ENCODE measurements at places on chromosomes 11 and 22. TPM values are rescaled to one million over a fixed set of nuclear protein-coding genes. Genes with fewer than 3 reads are reported as not detected.
A peak's percentile ranks its signal among the peaks of the same experiment; 100 is the strongest.

Gene TBX1
- 42.6 TPM for total RNA-seq

Gene CDC42BPG
- total RNA-seq = 0.62 TPM

GRCh38 chr11:61034111-61034510 is 62.6 kb downstream of the CD6 start:
- DNase-seq = no peak

GRCh38 chr11:108975026-108975425 is 310.2 kb downstream of the DDX10 start:
- no peak for DNase-seq

Gene OR56A1
- 0.05 TPM for total RNA-seq

GRCh38 chr22:21764038-21764804 is 28.6 kb upstream of the YPEL1 start:
- DNase-seq = no peak

- DNase-seq = peak; percentile 75
Observed at GRCh38 chr11:76680518-76681425, 10.2 kb upstream of the LRRC32 start.

GRCh38 chr11:92357344-92357743 is 132.7 kb downstream of the FAT3 start:
- no peak for DNase-seq

DNA sequence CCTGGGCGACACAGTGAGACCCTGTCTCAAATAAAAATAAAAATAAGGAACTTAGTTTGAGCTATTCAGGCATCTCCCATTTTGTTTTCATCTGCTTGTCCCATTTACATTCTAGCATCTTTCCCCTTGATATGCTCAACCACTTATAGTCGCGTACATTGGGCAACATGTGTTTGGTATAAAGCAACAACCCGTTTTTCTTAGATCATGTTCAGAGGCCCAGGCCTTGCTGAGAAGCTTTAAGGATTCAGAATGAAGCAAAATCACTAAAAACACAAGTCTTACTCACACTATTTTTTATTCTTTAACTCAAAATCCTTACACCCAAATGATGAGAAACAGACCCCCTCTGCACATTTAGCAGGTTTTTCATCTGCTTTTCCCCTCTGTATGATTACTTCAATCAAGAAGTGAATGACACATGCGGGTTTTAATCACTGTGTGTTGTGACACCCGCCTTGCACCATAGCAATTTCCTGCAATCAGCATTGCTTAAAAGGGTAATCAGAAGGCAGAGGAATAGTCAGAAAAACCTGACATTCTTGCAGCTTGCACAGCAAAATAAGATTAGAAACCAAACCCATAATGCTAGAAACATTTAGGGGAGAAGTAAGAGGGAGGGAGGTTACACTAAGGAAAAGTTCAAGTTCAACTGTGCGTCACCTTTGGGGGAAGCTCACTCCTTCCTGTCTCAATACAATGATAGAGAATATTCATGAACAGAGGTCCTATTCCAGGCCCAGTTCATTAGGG is 25.9 kb downstream of the ALG9 start:
- no peak for DNase-seq

DNA sequence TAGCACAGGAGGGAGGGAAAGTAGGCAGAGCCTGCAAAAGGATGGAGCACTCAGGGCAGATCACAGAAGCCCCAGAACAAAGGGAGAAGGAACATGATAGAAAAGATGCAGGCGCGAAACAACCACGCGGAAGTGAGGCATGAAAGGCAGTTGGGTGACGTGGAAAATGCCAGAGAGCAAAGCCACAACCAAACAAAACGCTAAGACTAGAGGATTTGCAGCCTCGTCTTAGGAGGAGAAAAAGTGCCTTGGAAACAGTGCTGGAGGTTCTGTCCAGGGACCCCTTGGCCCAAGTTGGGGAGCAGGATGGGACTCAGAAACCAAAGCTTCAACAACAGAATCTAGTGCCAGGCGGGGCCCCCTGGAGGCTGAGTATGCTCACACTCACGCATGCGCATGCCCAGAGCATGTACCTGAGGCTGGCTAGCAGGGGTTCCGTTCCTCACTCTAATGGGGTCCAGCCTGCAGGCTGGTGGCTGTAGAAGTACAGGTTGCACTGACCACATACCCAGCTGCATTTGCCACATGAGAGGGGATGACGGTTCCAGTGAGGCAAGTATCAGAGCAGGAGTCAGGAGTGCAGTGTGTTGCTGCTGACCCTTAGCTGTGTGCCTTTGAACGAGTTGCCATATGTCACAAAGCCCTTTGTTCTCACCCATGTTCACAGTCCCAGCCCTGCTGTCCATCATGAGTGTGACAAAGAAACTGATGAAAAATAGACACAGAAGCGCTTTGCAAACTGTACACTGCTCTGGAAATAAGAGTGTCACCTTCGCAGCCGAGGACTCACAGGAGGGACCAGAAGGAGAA is 568.6 kb upstream of the CADM1 start:
- DNase-seq = no peak

DNA sequence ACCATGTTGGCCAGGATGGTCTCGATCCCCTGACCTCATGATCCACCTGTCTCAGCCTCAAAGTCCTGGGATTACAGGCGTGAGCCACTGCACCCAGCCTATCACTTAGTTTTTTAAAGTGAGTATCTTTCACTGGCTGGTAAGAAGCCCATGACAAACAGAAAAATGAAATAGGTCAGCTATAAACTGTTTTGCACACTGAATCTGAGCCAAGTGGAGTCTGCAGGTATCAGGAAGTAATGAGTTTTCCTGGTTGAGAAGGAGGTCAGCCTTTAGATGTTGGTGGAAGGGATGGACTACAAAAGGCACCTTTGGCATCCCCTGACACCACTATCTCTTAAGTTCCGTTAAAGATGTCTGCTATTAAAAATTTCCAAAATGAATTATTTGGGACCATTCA is 345.1 kb downstream of the AASDHPPT start:
- DNase-seq = no peak

DNA sequence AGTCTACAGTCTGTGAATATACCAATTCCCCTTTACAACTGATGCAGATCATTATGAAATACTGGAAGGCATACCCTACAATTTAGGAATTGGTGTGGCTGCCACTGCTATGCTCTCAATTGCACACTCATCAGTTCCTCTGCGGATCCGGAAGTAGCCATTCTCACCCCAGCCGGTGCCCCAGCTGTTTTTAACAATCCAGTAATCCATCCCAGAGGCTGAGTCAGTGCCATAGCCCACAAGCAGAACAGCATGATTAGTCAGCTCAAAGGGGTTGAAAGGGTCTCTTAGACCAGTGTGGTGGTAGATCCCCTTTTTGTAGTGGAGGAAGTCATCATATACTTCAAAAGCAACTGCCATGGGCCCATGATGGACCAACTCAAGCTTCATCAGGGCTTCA is 43.6 kb downstream of the CTSC start:
- peak; percentile 77 for DNase-seq

DNA sequence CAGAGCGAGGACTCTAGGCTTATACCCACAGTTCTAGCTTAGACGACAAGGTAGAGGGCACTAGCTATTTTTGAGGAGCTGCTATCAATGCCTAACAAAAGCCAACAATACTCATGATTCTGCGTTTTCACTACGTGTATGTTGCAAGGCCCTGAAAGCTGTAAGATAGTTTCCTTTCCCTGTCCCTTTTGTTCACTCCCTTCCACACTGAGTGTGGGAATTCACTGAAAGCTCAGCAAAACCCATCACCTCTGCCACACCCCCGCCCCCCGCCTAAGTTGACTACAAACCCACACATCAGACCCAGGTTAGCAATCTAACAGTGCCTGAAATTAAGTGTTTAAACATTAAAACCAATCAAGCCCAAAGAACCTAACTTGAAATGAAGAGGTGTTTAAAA is 6.2 kb upstream of the LDLRAD3 start:
- DNase-seq = no peak

DNA sequence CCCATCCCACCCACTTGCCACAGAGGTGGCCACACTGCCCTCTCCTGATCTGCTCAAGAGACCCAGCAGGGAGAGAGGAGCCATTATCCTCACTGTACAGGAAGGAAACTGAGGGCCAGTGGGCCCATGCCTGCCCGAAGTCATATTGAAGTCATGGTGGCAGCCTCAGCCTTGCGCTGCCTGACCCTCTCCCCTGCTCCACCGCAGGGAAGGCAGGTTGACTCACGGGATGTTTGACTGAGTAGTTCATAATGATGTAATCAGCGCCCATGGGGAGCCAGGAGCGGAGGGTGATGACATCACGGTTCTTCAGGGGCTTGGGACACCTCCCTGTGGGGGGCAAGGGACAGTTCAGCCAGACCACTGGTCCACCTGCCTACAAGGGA is 6.1 kb upstream of the ARAP1 start:
- no peak for DNase-seq

GRCh38 chr11:66719111-66719872 is 9.7 kb downstream of the SPTBN2 start:
- no peak for DNase-seq

GRCh38 chr11:123238297-123238696 is 43.2 kb upstream of the CLMP start:
- peak; percentile 51 for DNase-seq

GRCh38 chr22:19822301-19823117 is 32.2 kb downstream of the GNB1L start:
- DNase-seq = peak; percentile 27

DNA sequence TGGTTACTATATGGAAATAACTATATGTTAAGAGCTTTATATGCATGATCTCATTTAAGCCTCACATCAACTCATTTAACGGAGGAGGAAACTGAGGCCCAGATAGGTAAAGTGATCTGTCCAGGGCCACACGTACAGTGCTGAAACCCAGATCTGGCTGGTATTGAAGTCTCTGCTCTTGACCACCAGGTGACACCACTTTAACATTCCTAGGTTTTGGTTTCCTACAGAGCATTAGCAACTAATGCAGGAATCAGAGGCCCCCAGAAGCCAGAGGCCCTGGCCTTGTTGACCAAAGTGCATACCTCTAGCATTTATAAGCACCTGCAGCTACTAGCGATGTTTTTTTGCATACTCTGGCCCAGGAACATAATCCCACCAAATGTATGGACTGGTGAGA is 12.9 kb upstream of the LIMK2 start:
- no peak for DNase-seq

GRCh38 chr11:40175980-40176379 is 1283.5 kb downstream of the LRRC4C start:
- DNase-seq = no peak

GRCh38 chr11:15159085-15159484 is 44.4 kb downstream of the INSC start:
- peak; percentile 25 for DNase-seq

DNA sequence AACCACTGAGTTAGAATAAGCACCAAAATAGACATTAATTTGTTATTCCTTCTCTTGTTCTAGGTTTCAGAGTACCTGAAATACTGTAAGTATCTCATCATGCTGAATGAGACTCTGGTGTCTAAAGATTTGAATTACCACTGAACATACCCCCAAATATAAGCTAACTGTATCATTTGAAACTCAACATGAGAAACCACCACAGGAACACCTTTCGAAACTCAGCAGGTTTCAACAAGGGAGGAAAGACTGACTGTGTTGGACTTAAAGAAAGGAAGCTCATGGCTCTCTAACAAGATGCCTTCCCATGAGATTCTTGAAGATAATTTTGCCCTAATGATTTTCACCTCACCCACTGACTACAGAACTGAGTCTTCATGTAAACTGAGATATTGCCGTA is 37.0 kb downstream of the PRCP start:
- no peak for DNase-seq

- DNase-seq = no peak
Observed at GRCh38 chr22:47571616-47572015, 809.2 kb downstream of the TBC1D22A start.

DNA sequence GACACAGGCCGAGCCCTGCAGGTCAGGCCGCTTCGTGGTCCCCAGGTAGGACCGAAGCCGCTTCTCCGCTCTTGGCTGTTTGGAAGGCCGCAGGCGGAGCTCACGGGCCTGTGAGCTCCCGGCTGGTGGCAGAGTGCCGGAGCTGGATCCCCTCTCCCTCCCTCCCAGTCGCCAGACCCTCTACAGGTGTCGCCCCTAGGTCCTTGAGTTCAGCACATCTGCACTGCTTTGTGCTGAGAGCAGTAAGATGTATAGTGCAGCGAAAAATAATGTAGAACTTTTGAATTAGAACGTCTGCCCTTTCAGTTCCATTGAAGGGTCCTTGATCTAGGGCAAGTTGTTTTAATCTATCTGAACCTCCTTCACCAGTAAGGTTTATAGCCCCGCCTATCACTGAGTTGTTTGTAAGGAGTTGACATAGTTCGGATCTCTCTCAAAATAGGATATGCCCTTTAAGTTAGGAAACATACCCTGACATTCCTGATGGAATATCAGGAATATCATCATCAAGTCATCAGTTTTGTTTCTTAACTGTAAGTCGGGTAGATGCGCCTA is 419 bp downstream of the ANKRD49 start:
- DNase-seq = no peak

DNA sequence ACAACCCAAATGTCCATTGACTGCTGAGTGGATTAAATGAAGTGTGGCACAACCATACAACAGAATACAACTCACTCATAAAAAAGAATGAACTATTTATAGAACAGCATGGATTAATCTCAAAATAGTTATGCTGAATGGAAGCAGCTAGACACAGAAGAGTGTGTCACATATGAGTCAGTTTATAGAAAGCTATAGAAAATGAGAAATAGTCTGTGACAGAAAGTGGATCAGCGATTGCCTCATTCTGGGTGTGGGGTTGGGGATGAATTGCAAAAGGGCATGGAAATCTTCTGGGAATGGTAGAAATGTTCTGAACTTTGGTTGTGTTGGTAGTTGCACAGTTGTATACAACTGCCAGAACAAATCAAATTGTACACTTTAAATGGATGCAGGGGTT is 37.4 kb downstream of the PRR5L start:
- DNase-seq = no peak

Gene TPBGL
- total RNA-seq = not detected

- no peak for DNase-seq
Observed at GRCh38 chr11:113926273-113927197, 21.9 kb downstream of the HTR3B start.

DNA sequence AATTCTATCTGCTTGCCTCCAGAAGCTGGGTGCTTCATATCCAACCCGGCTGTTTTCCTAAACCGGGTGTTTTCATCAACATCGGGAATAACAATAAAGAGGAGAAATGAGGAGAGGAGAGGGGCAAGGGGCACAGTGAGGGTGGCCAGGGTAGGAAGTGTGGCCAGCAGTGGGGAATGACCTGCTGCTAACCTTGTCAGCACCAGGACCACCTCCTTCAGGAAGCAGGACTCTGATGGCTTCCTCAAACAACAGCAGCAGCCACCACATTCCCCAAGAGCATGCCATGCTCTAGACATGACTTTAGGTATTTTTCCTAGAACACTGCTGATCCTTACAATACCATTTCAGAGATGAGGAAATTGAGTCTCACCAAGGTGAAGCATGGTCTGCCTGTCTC is 52.4 kb downstream of the TPBGL start:
- no peak for DNase-seq

Gene TYR
- total RNA-seq = not detected

GRCh38 chr22:19514831-19515565 is 9.2 kb downstream of the CLDN5 start:
- peak; percentile 99 for DNase-seq

GRCh38 chr11:104328512-104328907 is 164.6 kb upstream of the PDGFD start:
- DNase-seq = no peak

Gene C11orf42
- not detected for total RNA-seq
